ENCODE measurements at places on chromosomes 1 and 21.

GRCh38 chr1:228104526-228105269 is 1.6 kb upstream of the C1orf35 start:
- no peak for DNase-seq

DNA sequence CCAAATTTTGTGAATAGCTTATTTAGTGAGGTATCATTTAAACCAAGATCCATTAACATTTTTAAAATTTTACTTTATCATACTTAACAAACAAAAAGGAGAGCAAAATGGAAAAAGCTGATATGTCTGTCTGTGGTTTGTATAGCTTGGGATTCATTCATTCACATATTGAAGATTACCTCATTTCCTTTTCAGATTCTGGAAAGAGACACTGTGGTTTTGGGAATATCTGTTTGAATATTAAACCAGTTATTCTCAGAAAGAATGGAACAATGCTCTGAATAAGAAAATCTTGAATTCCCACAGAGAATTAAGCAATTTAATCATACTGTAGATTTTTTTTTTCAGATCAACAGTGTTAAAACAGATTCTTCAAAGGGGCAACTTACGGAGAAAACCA is 93.8 kb upstream of the PRDX6 start:
- DNase-seq, result no peak

GRCh38 chr1:208004851-208005250 is 93.9 kb upstream of the CD34 start:
- no peak for DNase-seq

DNA sequence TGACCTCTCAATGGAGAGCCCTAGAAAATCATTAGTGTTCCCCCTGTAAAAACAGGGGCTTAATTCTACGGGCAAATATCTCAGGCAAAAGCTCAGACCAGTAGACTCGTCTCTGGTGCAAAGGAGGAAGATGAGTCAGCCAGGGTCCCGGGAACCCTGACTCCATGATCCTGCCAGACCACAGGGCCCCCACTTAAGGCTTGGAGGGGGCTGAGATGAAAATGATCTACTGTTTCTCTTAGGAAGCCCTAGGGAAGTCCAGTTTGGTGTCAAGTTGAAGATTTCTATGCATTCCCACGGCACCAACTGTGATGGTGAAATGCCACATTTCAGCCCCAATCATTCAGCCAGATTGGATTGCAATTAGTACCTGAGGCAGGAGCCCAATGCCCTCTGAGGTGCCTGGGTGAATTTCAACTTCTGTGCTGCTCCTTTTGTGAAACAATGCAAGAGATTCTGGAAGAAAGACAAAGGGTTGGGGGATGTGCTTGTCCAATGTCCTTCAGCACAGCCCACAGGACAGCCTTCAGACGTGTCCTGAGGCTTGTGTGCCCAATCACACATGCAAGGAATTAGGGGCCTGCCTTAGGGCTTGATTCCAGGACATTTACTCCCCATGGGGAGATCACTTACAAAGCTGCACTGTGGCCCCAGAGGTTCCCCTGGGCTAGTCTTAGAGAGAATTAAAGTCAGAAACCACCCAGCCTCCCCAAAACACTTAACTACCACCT is 18.1 kb downstream of the NAV1 start:
- no peak for DNase-seq

DNA sequence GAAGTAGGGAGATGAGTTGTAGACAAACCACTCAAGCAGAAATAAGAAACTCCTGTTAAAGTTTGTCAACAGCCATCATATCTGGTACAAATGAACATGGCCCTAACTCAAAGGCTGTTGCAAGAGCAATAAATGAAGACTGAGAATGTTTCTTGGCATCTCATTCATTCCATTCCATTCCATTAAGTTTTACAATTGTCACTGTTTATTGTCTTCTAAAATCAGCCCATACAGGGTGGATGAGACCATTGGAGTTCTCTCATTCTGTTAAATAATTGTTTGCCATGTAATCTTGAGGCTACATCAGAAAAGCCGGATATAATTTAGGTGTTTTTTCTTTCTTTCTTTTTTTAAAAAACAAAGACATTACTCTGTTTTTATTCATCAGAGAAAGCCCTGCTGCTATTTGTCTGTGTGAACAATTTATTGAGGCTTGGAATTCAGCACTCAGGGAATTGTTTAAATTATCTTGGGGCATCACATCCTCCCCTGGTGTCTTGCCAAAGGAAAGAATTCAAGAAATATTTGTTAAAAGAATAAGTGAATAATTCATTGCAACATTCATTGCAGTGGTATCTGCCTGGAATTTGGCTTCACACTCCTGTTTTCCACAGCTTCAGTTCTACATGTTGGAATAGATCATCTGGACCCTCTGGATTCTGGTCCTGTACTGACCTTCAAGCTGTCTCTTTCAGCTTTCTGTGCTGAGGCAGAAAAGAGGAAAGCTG is 604.5 kb downstream of the PLPP3 start:
- DNase-seq, result no peak

- DNase-seq, result no peak
Observed at GRCh38 chr1:53734650-53735211, 4.2 kb downstream of the GLIS1 start.

DNA sequence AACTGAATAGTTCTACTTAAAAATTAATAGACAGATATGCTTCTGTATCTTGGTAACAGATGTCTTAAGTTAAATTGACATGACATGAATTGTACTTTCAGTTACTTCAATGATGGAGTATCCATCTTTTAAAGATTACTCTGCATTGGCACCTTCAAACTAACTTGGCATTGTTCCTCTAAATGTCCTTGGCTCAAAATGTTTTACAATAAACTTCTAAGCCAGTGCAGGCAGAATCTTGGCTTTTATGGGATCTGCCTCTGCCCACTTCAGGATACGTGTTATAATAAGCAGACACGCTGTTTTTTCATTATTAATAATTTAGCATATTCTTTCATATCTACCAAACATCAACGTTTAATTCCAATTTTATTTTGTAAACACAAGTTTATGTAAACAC is 873.4 kb upstream of the ADAMTS5 start:
- DNase-seq, result no peak

DNA sequence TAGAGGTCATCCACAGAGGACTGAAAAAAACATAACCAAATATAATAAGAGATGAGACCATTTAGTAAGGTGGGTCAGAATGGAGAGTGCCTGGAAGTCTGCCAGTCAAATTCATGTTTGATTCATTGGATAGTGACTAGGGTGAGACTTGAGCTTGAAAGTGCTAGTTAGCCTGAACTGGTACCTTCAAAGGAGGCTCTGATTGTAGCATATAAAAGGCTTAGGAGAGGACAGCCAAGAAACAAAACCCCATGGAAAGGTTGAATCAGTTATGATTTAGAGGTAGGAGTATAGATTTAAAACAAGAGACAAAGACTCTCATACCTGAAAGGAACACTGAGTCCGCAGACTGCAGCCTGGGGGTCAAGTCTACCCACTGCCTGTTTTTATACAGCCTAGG is 44.4 kb upstream of the LRRC8C start:
- no peak for DNase-seq

DNA sequence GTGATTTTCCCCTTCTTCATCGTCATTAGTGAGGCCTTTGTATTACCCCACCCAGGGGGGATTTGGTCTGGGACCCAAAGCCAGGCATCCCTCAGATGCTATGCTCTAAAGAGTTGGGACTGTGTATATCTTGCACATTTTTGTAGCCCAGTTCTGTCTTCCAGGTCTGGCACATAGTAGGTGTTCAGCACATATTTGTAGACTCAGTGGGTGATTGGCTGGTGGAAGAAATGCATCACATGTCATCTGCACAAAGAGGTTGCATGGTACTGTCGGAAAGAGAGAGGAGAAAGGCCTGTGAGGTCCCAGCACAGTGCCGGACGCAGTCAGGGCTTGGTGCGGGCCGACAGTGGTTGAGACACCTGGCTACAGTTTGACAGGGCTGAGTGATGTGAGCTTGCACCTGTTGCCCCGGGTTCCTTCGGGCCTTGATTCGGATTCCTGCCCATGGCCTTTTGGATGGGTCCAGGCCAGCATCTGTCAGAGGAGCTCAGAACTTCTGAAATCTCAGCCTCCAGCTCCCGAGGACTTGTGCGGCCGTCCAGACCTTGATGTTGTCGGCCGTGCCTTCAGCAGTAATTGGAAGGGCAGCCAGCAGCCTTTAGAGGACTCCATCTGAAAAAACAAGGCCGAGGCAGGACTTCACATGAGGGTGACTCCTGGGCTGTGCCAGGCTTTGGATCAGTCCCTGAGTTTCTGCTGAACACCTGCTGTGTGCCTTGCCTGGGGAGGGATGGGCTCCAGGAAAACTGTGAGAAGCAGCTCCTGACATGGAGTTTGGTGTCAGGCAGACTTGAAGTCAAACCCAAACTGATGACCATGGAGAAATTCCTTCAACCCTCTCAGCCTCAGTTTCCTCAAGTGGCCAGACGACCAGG is 40.9 kb upstream of the PADI1 start:
- DNase-seq, result no peak

DNA sequence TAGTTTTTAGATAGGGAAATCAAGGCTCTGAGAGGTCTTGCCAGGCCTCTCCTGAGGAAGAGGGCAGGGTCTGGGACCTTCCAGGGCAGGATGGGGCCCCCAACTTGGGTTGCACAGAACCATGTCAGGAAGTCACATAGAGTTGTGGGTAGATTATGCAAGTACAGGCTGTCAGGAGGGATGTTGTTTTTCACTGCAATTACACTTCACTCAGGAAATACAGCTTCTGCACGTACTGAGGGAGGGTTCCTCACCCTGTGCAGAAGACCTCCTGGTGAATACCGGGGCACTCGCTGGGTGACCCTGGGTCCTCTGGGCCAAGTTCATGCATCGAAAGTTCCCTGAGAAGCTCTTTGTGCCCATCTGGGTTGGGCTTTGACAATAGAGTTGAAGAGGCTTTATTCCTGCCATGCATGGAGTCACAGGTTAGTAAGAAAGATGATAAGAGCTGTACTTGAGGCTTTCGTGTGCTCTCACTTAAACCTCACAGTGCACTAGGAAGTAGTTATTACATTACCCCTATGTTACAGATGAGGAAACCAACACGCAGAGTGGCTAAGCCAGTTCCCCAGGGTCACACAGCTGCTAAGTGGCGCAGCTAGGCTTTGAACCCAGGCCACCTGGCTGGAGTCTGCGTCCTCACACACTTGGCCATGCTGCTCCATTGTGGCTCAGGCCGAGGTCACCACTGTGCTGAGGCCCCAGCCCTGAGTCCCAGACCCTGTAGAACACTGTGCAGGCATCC is 16.2 kb upstream of the TNFRSF1B start:
- DNase-seq, result no peak

GRCh38 chr1:237760951-237761350 is 129.8 kb downstream of the ZP4 start:
- no peak for DNase-seq

GRCh38 chr1:86273066-86273465 is 116.5 kb upstream of the COL24A1 start:
- no peak for DNase-seq

DNA sequence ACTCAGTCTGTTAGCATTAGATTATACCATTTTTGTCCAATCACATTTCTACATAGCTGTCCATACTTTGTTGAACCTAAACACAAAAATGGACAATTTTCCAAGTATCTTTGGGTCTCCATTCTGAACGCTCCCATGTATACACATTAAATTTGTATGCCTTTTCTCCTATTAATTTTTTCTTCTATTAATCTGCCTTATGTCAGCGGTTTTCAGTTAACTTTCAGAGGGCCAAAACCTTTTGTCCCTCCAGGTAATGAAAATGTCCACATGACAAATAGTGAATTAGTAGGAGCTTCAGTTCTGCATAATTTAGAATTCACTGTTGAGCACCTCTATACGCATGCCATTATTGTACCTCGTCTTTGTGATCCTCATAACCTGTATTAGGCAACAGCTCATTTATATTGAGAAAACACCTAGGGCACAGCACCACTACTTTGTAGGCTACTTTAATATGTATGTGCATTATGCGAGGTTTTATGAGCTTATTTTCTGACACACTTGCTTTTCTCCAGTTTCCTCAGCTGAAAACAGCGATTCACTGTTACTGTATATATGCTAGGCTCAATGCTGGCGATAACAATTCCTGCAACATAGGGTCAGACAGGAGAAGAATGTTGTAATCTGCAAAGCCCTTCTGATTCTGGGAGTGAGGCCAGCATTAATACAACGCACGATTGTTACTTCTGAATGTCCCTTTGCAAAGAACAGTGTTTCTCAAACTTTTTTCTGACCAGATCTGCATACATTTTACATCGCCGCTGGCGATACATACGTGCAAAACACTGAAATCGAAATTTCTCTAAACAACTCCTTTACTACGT is 1.1 kb upstream of the ABCD3 start:
- no peak for DNase-seq

GRCh38 chr1:232577772-232578171 is 52.2 kb downstream of the SIPA1L2 start:
- DNase-seq, result no peak

GRCh38 chr1:238991765-238992495 is 394.4 kb upstream of the CHRM3 start:
- DNase-seq, result no peak

DNA sequence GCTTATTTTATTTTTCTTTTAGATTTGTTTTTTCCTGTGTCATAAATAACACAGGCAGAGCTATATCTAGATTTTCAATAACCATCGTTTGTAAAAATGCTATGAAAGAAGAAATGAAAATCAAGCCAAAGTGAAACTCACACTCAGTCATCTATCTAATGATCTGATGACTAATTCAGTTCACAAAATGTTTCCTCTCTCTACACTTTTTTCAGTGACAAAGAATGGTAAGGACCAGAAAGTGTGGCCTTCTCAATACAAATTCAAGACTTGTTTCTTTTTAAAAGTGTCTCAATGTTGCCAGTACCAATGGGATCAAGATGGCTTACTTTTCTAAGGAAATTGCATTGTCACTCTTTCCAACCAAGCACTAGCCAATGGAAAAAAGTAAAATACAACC is 282.8 kb upstream of the PKN2 start:
- DNase-seq, result no peak

DNA sequence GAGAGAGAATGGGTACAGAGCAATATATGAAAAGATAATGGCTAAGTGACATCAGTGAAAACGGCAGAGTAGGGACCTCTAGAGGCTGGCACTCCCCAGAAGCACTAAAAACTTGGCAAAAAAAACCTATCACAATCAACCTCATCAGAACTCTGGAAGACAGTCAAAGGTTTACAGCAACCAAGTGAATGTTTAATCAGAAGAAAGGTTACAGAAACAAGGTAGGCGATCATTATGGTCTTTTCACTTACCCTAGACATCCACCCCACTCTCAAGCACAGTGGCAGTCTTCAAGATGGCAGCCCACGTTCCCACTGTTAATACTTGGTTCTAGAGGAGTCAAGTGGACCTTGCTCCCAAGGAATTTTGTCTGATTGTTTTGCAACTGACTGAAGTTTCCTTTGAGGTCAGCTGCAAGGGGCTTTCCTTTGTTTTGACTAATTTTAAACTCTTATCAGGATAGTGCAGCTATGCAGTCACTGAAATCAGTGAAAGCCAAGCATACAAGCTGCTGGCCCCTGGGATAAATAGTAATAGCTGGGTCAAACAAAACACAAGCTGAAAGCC is 7.2 kb downstream of the KIFAP3 start:
- DNase-seq, result no peak

GRCh38 chr1:238399558-238399957 is 508.8 kb upstream of the ZP4 start:
- DNase-seq, result no peak
